Kidney glomerular epithelial cell (primary cell): ENCODE measurements at places on chromosomes 13 and 19.

- DNase-seq, result no peak
Observed at GRCh38 chr13:40876020-40876738, 86.8 kb downstream of the SLC25A15 start.

DNA sequence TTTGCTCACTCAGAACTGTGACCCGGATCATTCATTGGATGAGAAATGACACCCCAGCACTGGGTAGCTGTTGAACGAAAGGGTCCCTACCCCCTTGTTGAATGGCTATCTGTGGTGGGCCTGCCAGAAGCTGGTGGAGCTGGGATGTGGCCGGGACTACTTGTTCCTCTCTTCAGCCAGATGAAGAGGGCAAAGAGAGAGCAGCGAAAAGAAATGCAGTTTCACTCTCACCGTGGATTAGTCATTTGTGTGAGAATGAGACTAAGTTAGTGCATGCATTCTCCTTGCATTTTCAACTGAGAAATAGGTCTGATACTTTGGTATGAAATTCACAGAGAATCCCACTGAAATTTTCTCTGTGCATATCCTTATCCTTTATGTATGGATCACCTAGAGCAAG lies 553.1 kb downstream of the IRS2 start:
- DNase-seq, result no peak

- no peak for DNase-seq
Observed at GRCh38 chr13:114147803-114148520, 15.5 kb upstream of the RASA3 start.

GRCh38 chr13:111623208-111623607 lies 302.8 kb downstream of the TEX29 start:
- DNase-seq, result no peak

DNA sequence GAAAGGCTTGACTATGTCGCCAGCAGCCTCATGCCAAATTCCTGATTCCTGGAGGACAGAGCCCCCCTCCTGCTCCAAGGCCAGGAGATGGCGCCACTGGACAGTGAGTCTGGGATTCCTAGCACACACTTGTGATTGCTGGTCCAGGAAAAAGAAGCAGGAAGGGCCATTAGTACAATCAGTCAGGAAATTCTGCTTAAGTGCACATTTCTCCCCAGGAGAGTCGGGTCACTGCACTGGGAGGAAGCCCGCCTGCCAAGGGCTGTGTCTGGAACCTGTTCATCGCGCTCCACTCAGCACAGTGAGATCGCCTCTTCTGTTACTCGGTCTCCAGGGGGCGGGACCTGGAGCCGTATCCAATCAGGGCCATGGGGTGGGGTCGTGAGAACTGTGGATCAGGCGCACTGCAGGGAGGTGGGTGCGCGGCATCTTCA lies 65.1 kb downstream of the ZNF823 start:
- DNase-seq, result peak; percentile 20

DNA sequence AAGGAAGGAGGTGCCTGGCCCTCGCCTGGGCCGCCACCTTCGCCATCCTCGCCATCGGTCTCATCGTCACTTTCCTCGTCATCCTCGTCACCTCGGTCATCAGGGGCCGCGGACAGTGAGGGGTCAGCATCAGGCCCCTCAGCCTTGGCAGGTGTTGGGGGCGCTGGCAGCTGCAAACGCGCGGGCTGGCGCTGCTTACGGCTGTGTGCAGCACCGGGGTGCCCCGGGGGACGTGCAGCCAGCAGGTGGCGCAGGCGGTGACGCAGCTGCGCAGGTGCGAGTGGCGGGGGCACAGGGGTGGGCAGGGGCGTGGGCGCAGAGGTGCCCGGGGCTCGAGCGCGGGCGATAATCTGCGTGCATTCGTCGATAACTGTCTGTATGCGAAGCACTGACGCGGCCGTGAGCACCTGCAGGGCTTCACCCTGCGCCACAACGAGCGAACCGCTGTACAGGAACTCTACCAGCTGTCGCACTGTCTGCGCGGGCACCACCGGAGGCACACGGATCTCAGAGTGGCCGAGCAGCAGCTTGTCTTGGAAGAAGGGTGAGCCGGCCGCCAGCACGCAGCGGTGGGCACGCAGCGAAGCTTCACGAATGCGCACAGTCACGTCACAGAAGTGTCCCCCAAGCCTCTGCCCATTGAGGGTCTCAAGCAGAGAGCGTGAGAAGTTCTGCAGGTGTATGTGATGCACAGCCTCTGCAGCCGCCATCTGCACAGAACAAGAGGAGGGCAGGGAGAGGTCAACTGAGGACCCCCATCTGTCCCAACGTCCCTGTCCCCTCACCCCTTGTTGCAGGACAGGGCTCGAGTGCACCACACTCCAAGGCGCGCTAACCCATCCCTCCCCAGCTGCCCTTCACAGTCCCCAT lies 2.4 kb downstream of the ZBTB45 start:
- DNase-seq, result no peak

DNA sequence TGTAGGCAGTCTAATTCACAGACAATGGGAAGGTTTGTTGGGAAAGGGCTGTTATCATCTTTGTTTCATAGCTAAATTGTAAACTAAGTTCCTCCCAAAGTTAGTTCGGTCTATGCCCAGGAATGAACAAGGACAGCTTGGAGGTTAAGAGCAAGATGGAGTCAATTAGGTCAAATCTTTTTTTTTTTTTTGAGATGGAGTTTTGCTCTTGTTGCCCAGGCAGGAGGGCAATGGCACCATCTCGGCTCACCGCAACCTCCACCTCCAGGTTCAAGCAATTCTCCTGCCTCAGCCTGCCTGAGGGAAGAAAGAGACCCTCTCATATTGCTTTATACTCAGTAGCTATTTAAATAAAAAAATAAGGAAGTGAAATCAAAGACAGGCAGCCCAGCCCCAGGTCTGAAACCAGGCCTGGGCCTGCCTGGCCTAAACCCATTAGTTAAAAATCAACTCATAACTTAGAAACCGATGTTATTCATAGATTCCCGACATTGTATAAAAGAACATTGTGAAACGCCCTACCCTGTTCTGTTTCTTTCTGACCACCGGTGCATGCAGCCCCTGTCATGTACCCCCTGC lies 297.4 kb upstream of the SGCG start:
- no peak for DNase-seq

GRCh38 chr13:41032691-41033376 lies 13.7 kb upstream of the ELF1 start:
- DNase-seq, result no peak

DNA sequence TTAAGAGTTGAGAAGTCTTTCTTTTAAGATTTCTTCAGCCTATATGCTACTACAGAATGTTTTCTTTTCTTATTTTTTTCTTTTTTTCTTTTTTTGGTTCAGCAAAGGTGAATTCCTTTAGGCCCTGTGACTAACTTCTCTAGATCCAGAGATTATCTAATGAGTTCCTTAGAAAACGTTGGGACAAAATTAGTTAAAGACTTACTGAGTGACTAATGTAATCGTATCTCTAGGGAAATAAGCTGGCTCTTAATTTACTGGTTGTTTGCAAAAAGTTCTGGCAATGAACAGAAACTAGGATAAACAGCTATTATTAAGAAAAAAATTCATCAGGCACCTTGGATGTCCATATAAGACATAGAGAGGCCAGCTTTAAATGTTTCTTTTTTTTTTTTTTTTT lies 30.7 kb upstream of the CSNK1A1L start:
- DNase-seq, result no peak

GRCh38 chr13:45209229-45209628 lies 8.4 kb upstream of the KCTD4 start:
- no peak for DNase-seq

- DNase-seq, result no peak
Observed at GRCh38 chr19:30593356-30593755, 221.2 kb downstream of the ZNF536 start.

DNA sequence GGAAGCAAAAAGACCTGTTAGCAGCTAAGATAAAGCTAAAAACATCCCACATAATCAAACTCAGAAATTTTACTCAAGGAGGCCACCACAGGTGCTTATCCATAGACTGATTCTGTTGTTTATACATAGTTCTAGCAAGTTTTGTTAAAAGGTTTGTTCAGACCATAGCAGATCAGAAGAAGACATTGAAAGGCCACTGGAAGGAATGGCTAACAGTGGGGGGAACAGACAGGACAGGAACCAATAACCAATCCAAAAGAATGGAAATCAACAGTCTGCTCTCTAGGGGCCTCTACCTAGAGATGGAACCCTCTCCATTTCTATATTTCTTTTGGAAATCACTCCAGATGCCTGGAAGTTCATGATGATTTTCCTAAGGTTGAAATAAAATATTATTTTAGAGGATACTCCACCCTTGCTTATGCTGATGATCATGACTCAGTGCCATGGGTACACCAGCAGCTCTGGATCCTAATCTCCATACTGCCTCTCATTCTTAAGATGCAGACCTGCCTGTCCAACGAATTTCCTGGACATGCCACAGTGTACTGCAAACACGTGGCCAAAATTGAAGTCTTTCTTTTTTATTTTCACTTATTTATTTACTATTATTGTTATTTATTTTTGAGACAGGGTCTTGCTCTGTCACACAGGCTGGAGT lies 260.0 kb downstream of the MYO16 start:
- no peak for DNase-seq

GRCh38 chr13:105200181-105200580 lies 1335.3 kb downstream of the EFNB2 start:
- DNase-seq, result no peak

DNA sequence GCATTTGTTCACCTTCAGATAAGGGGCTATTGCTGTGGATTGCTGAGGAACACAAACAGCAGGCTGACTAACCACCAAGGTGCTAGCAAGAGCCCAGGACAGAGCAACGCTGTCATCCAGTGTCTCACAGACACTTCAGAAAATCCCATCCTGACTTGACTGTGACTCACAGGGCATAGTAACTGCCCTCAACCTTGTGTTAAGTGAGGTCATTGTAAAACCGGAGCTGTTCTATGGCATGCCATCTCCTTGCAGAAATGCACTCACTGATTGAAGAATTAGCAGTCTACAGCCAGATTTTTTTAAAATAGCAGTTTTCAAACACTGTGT lies 51.1 kb downstream of the TNFRSF19 start:
- DNase-seq, result peak; percentile 94
